ENCODE measurements at places on chromosomes 6 and 20. TPM values are rescaled to one million over a fixed set of nuclear protein-coding genes. Genes with fewer than 3 reads are reported as not detected.

Gene WFDC12
- total RNA-seq, result not detected

Gene HLA-DQA1
- 4.7 TPM for total RNA-seq

Gene SLC22A1
- total RNA-seq, result 0.25 TPM

Gene GABRR1
- total RNA-seq, result not detected

Gene ARMC12
- 1.6 TPM for total RNA-seq

Gene NKX2-4
- total RNA-seq, result not detected

Gene OR2H1
- not detected for total RNA-seq

Gene PTCHD4
- not detected for total RNA-seq

Gene TRIM10
- total RNA-seq, result not detected

Gene EDN1
- not detected for total RNA-seq

Gene GPX6
- not detected for total RNA-seq

Gene SGK2
- total RNA-seq, result 0.37 TPM

Gene KCNK15
- not detected for total RNA-seq

Gene KCNQ5
- 2.6 TPM for total RNA-seq

Gene PANK2
- total RNA-seq, result 64.5 TPM

Gene MAP7
- total RNA-seq, result 2.3 TPM

Gene NOX3
- total RNA-seq, result not detected

Gene GPX5
- not detected for total RNA-seq

Gene GHRH
- total RNA-seq, result not detected

Gene MYH7B
- total RNA-seq, result 0.27 TPM

Gene C6orf52
- total RNA-seq, result 1.9 TPM

Gene BPIFB1
- total RNA-seq, result not detected

Gene COL20A1
- total RNA-seq, result not detected

Gene LGSN
- not detected for total RNA-seq

Gene CASS4
- total RNA-seq, result 8.6 TPM

Gene CGA
- not detected for total RNA-seq

Gene COL19A1
- not detected for total RNA-seq

Gene DEFB124
- total RNA-seq, result not detected

Gene HEY2
- total RNA-seq, result not detected

Gene RAET1E
- not detected for total RNA-seq

Gene TMEM14C
- total RNA-seq, result 65.6 TPM

Gene IMPG1
- not detected for total RNA-seq

Gene RBM24
- total RNA-seq, result not detected

Gene TP53TG5
- total RNA-seq, result not detected

Gene CLDN20
- total RNA-seq, result not detected

Gene BMP2
- total RNA-seq, result not detected

Gene KAT14
- total RNA-seq, result 20.2 TPM

Gene ACTL10
- 4.1 TPM for total RNA-seq

Gene FLRT3
- total RNA-seq, result not detected

Gene XKR7
- total RNA-seq, result 0.05 TPM

Gene RGS17
- not detected for total RNA-seq

Gene MUC21
- total RNA-seq, result not detected

Gene C4B
- total RNA-seq, result 2.0 TPM

Gene PXDC1
- 0.21 TPM for total RNA-seq

Gene MROH8
- total RNA-seq, result 3.0 TPM

Gene HCK
- total RNA-seq, result not detected

Gene TMC2
- total RNA-seq, result not detected

Gene PLN
- total RNA-seq, result not detected

Gene BPIFB2
- not detected for total RNA-seq

Gene ROS1
- not detected for total RNA-seq

Gene KIAA0408
- 2.7 TPM for total RNA-seq

Gene MYMX
- not detected for total RNA-seq

Gene TFAP2B
- not detected for total RNA-seq

Gene GMPR
- 3.3 TPM for total RNA-seq

Gene MEP1A
- not detected for total RNA-seq

Gene EYS
- not detected for total RNA-seq

Gene ZC2HC1B
- not detected for total RNA-seq

Gene KCNK5
- 4.8 TPM for total RNA-seq
